ENCODE measurements at places on chromosomes 16 and 17. TPM values are rescaled to one million over a fixed set of nuclear protein-coding genes. Genes with fewer than 3 reads are reported as not detected.

DNA sequence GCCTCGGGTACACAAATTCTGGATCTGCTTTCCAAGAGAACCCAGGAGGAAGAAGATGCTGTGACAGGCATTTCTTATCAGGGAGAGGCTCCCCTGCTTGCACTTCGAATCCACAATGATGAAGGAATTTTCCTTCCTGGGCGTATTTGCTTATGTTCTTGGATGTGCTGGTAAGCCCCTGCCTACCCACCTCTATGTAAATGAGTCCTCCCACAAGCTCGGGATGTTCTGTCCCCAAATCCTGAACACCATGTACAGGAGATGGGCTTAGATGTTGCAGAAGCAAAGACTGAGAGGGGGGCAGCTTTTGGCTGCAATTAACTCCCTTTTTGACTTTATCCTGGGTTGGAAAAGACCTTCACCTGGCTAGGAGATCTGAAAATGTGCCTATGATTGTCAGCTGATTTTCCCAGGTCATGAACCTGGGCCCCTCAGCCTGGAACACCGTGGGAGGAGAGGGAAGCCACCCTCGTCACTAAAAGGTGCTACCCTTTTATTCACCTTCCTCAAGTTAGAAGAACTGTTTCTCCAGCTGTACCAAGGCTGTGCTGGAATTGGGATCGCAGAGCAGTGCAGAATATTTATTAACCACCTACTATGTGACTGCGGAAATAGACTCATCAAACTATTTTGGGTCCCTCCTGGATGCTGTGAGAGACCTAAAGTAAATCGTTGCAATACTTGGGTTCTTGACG, 150.1 kb downstream of the RBFOX1 start:
- H3K36me3 ChIP-seq, result no peaks in the 10 kb centered on the region
- no peak overlapping the region for H3K4me3 ChIP-seq
- H3K4me1 ChIP-seq, result no peaks in the 10 kb centered on the region
- no peak for DNase-seq
- H3K27me3 ChIP-seq, result no peaks in the 10 kb centered on the region

GRCh38 chr17:55825213-55825612, 74.4 kb downstream of the PCTP start:
- DNase-seq, result peak; percentile 37
- H3K4me1 ChIP-seq, result peaks cover 13% of the 10 kb centered on the region
- no peaks in the 10 kb centered on the region for H3K27me3 ChIP-seq
- H3K4me3 ChIP-seq, result no peak overlapping the region

DNA sequence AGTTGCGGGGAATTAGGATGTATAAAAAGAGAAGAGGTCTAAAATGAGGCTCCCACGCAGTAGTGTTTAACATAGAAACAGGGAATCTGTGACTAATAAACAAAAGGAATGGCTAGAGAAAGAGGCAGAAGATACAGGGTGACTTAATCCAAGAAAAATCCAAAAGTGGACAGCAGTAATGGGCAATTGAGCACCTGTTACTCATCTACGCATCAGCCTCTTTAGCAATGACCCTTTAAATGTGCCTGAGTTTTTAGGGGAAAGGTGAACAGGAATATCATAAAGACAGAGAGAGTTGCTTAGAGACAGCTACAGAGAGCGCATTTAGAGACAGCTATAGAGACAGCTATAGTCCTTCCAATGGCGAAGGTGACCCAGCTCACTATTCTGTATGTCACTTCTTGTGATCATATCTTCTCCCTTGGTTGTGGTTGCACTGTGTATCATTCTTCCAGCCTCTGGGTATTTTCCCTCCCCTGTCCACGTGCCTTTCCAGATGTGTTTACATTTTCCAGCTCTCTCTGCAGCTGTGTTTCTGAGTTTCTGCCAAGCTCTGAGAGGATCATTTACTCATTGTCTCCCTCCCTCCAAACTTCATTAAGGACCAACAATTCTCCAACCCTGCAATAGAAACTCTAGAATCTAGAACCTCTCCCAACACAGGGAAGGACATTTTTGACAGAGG, 61.5 kb downstream of the MYOCD start:
- no peaks in the 10 kb centered on the region for H3K27me3 ChIP-seq
- H3K27ac ChIP-seq, result no peak overlapping the region
- H3K4me3 ChIP-seq, result no peak overlapping the region
- DNase-seq, result no peak
- peaks cover 7% of the 10 kb centered on the region for H3K4me1 ChIP-seq

GRCh38 chr17:50532452-50533024, at the start of gene EPN3:
Gene EPN3 (plus strand): TSS chr17:50532735. CDS start chr17:50536557, 3,822 bp downstream.
- H3K27ac ChIP-seq, result no peak within 1 kb of the TSS
- peaks cover 25% of the 10 kb centered on the region for H3K4me1 ChIP-seq
- peaks cover 42% of the 10 kb centered on the region for H3K27me3 ChIP-seq
- peak within 1 kb of the TSS; percentile 56 for H3K4me3 ChIP-seq

- no peak overlapping the region for H3K4me3 ChIP-seq
- H3K4me1 ChIP-seq, result no peaks in the 10 kb centered on the region
- peaks cover 31% of the 10 kb centered on the region for H3K27me3 ChIP-seq
- DNase-seq, result peak; percentile 92
Measured at GRCh38 chr17:80441133-80441578, 26.2 kb downstream of the ENDOV start.

- no peaks in the 10 kb centered on the region for H3K36me3 ChIP-seq
- H3K27me3 ChIP-seq, result no peaks in the 10 kb centered on the region
- H3K4me3 ChIP-seq, result no peak overlapping the region
- no peak overlapping the region for H3K27ac ChIP-seq
Measured at GRCh38 chr17:41956522-41956921, 10.1 kb upstream of the CNP start.

DNA sequence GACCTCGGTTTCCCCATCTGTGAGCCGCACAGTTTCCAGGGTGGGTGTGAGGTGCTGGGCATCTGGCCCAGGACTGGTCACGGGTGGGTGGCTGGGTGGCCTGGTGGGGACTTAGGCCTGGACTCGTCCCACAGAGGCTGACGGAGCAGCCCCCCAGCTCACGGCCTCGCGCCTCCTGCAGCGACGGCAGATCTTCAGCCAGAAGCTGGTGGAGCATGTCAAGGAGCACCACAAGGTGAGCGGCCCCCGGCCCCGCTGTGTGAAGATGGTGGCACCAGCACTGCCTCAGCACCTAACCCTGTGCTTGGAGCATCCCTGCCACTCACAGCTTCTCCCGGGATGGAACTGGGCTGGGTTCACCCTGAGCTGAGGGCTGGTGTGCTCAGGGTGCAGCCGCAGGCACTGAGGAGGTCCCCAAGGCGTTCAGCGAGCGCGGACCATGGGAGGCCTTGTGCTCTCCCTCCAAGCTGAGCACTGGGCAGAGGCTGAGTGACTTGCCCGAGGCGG, 2.4 kb downstream of the CDT1 start:
- DNase-seq, result no peak
- H3K27ac ChIP-seq, result no peak overlapping the region
- peaks cover 13% of the 10 kb centered on the region for H3K4me1 ChIP-seq
- no peak overlapping the region for H3K4me3 ChIP-seq
- H3K27me3 ChIP-seq, result no peaks in the 10 kb centered on the region

Gene HAGH
- 38.3 TPM for total RNA-seq

Gene HOXB1
- not detected for total RNA-seq

Gene MTHFSD
- 17.4 TPM for total RNA-seq

All from neural progenitor cell (in vitro differentiated cells).